ENCODE measurements at places on chromosomes 5 and 9.

GRCh38 chr9:63817622-63818518, 1467.1 kb downstream of the FOXD4L5 start:
- DNase-seq: peak; percentile 77

GRCh38 chr5:27511061-27511460, 472.7 kb upstream of the CDH9 start:
- DNase-seq: no peak

DNA sequence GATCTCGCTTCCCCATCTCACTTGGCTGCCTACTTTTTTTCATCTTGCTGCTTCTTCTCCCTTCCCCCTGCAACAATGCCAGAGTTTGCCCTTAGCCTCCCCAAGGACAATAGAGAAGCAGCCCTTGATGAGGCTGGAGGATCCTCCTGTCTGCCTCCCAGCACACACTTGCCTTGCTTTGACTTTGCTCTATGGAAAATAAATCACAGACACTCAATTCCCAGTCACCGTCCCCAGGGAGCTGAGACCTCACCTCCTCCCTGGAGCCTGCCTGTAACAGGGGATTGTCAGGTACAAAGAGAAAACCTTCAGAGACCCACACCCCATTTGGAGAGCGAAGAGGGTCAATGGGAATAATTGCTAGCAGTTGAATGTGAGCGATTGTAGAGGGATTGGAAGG, 242.1 kb upstream of the ZNF462 start:
- DNase-seq: no peak

DNA sequence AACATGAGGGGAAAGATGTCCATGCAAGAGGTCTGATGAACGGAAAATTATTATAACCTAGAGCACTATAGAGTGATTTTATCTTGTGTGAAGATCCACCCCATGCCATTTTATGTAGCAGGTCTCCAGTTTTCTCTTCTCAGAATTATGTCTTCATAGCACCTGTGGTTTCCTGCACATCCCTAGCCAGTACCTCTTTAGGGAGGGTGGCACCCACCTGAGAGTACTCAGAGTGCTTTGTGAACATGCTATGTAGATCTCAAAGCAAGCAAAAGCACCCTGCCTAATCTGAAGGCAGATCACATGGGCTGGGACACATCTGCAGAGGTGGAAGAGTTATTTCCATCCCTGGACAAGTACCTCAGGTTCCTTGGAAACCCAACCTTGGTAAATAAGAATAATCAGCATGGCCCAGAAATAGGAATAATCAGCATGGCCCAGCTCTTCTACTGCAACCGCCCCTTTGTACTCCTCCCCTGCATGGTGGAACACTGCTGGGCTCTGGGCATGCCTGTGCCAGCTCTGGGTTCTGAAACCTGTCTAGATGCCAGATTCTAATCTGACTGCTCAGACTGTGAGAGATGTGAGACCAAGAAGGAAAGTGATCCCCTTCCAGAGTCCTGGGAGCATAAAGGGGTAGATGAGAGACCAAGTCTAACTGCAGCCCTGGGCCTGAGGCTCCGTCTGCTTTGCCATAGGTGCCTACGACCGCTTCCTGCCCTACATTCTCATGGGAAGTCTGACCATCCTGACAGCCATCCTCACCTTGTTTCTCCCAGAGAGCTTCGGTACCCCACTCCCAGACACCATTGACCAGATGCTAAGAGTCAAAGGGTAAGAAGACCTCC, 23.7 kb downstream of the SLC22A5 start:
- DNase-seq: no peak

DNA sequence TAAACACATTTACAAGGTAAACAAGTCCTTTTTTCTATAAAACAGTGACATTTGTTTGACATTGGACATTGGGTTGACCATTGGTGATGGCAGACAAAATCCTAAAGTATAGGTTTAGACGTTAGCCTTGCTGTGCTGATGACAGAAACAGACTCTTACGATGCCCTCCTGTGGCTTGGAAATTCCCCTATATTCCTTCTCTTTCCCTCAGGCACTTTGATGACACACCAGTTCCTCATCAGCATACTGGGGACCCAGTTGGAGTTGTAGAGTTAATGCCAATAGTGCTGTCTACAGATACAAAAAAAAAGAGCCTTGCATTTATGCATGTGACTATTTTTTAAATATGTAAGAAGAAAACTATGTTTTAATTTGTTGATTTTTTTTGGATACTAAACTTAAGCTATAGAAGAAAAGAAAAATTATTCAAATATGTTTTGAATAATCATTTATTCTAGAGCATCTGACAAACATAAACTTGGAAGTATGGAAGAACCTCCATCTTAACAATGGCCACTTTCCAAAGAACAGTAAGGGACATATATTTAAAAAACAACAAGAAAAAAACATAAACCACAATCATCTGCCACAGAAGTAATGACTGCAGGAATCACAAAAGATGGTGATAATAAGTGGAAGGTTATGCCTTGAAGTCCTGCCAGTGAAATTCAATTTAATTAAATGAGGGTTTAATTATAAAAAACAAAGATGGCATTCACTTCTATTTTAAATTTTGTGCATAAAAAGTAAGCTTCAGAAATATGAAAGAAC, 75.6 kb upstream of the SNCAIP start:
- DNase-seq: no peak

DNA sequence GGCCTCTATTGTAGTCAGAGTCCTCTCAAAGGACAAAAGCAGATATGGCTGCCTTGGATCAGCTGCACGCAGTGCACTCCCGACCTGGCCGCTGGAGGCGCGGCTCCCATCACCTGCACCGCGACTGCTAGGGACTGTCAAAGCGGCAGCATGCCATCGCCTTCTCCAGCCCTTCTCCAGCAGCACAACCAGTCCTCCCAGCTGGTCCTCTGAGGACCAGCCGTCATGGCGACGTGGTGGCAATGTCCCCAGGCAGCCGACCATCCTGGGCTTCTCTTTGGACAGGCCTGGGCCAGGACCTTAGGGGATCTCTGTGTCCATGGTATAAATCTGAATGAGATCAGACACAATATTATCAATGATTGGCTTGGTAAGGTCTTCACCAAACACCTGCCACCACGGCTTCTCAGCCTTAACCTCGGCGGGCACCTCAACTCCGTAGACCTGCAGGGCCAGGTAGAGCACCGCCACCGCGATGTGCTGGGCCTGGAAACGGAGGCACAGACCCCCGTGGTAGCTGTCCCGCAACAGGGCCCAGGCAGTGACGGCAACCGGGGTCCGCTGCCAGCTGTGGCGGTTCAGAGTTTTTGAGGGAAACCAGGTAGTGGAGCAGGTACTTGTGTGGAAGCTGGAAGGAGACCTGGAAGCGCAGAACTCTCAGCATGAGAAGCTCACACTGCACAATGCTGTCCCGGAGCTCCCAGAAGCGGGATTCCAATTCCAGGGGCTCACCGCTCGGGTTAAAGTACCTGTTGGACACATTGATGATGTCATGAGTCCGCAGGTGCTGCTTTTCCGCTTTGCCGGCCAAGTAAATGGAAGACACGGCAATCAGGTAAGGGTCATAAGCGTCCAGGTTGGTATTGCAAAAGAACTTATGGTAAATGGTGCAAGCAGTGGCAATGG, 8.5 kb downstream of the DUSP1 start:
- no peak for DNase-seq

GRCh38 chr9:94812343-94812742, 85.8 kb downstream of the AOPEP start:
- DNase-seq: no peak

- no peak for DNase-seq
These were observed 44.3 kb upstream of the HAND1 start for GRCh38 chr5:154522284-154522683.

DNA sequence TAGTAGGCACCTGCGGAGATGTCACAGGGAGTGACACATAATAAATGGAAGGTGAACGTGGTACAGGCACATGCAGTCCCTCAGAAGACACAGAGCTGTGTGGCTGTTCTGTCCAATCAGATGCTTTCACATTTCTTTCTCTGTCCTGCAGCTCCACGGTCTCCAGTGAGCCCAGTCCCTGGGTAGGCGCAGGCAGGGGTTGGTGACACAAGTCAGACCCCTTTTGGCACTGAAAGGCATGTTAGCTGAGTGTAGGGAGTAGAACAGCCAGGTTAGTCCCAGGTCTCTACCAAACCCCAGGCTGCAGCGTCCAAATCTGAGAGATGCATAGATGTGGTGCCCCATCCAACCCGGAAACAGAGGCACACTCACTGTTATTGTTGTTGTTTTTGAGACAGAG, 2.8 kb downstream of the SLC31A2 start:
- DNase-seq: no peak

DNA sequence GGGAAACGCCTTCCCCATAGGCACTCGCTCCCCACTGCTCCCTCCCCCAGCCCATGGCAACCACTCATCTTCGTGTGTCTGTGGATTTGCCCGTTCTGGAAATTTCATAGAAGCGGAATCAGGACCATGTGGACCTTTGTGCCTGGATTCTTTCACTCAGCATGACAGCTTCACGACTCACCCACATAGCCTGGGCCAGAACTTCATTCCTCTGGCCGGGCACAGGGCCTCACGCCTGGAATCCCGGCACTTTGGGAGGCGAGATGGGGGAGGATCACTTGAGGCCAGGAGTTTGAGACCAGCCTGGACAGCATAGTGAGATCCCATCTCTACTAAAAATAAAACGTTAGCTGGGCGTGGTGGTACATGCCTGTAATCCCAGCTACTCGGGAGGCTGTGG, 12.1 kb upstream of the DIPK1B start:
- no peak for DNase-seq

DNA sequence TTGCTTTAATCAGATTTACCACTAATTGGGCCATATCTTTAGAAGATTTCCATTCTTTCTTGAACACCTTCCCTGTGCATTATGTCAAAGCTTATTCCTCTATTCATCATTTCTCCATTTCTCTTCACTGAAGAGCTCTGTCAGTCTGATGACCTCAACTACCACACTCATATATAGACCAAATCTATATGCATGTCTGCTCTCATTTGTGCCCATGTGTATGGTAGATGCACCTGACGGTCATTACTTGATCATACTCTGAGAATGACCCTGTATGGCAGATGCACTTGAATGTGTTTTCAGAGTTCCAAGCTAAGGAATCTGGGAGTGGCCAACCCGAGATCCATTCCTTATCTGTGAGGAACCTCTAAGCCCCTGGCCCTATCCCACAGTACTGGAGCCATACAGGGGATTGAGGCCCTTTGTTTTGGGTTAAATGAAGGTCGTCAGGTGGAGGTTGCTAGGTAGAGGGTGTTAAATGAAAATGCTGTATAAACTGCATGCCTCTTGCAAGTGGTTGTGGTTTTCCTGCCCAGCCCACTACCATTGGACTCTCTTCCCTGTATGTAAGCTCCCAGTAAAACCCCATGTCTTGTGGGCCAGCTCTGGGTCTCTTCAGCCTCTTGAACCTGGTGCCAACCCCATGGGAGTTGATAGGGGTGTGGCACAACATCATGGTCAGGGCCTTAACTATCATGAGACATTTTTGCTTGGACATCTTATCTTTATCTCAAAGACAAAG, 229.5 kb downstream of the KIAA0825 start:
- DNase-seq: no peak

DNA sequence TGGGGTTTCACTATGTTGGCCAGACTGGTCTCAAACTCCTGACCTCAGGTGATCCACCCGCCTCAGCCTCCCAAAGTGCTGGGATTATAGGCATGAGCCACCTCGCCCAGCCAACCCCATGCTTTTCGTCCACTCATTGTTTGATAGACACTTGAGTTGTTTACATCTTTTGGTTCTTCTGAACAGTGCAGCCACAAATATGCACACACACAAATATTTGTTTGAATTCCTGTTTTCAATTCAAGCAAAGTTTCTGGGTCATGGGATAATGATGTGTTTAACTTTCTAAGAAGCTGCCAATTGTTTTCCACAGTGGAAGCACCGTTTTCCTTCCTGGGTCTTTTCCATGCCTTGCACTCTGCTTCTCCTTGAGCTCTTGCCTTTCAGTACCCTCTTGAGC, 6.8 kb upstream of the PAEP start:
- DNase-seq: no peak

DNA sequence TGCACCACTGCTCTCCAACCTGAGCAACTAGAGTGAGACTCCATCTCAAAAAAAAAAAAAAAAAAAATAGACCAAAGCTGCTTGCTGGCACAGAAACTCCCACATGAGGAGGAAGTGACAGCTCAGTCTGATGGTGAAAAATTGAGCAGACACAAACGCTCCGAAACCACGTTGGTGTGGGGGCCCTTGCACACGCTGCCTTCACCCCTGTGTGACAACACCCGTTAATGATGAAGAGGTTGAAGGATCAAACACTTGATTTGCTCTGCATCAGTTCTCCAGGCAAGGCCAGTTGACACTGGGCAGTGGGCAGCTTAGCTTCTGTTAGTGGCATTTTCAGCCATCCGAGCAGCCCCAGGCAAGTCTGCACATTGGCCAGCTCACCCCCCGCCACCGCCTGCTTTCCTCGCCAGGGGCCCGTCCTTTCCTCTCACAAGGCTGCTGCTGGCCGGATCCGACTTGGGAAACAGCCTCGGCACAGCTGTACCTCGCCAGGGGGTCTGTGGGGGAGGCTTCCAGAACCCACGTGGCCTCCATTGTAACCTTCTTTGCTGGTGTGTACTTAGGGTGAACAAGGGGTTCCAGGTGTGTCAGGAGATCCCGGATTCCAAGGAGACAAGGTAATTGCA, 79.8 kb downstream of the COL27A1 start:
- DNase-seq: peak; percentile 40

DNA sequence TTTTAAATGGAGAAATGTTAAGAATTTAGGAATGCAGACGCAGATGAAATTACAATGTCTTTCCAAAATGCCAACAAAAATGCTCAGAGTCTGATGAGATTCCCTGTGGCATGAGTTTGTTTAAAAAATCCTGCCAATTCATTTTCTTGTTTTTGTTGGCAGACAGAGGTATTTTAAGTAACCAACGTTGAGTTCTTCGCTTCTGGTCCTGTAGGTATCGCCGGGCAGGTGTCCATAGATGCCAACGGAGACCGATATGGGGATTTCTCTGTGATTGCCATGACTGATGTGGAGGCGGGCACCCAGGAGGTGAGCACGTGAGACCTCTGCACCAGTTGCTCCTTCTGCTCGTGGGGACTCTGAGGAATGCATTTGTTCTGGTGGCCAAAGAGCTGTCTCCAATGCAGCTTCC, 69.4 kb downstream of the NPR3 start:
- DNase-seq: no peak

DNA sequence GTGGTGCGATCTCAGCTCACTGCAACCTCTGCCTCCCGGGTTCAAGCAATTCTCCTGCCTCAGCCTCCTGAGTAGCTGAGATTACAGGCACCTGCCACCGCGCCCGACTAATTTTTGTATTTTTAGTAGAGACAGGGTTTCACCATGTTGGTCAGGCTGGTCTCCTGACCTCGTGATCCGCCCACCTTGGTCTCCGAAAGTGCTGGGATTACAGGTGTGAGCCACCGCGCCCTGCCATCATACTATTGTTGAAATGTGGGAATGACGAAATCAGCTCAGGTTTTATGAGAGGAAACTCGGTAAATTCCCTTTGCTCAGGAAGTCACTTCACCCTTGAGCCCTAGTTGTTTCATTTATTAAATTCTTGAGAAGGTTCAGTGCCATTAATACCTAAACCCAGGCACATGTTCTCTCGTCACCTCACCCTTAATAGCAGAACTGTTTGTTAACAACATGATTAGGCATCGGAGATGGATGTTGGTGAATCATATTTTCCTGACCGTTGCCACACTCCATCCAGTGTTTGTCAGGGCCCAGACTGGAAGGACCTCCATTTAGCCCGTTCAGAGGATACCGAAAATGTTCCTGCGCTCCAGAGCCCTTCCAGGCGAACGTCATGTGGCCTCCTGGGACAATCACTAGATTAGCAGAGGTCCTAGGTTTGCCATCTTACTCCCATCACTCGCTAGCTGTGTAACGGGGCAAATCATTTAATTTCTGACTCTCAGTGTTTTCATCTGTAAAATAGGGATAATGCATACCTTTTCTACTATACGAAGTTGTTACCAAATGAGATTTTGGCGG, 20.0 kb upstream of the CREBRF start:
- DNase-seq: no peak

All from Right ventricle myocardium superior (tissue), 1 donor.